ENCODE measurements at places on chromosomes 5 and 9.

DNA sequence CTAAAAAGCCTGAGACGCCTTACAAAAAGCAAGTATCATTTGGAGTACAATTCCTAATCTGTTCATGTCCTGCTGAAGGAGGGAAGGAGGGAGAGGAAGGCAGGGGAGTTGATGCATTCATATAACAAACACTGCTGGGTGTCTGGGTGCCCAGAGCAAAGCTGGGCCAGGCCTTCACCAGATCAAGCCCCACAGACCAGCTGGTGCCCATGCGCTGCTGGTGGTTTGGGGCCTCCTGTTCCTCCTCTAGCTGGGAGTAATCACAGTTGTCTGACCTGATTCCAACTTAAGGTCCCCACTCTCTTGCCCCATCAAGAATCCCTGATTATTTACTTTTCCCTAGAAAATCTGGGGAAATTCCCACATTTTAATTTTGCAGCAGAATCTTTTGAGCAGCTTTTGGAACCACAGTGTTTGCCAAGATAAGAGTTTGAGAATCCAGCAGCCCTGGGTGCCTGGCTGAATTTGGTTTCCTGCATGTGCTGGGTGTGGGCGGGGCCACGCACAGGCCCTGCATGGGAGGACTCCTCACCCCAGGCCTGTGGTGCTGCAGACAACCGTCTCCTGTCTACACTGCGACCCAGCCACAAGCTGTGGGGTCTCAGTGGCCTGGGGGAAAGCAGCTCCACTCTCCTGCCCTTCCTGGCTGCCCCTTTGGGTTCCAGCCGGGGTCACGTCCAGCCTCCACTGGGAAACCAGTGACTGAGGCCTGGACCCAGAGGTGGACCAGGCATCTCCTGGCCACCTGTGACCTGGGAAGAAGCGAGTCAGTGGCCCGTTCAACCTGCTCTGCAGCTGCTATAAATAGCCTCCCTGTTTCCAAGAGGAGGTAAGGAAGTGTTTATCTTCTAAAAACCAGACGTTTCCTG lies 47.5 kb downstream of the NEURL1B start:
- no peak for DNase-seq

- no peak for DNase-seq
Measured at GRCh38 chr9:121333950-121334773, 35.9 kb downstream of the STOM start.

DNA sequence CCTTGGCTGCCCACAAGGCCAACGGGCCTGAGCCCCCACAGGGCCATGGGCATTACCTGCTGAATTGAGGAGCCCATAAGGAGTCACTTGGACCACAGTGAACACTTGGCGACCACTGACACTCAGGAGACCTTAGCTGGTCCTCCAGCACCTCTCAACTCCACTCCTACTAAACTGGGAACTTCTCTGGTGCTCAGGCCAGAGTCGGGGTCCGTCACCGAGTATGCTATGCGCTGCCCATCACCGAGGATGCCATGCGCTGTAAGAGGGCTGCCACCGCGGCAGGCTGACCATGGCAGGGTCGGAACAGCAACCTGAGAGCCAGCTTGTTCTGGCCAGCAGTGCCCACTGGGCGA lies 600 bp upstream of the SQSTM1 start:
- DNase-seq = no peak

DNA sequence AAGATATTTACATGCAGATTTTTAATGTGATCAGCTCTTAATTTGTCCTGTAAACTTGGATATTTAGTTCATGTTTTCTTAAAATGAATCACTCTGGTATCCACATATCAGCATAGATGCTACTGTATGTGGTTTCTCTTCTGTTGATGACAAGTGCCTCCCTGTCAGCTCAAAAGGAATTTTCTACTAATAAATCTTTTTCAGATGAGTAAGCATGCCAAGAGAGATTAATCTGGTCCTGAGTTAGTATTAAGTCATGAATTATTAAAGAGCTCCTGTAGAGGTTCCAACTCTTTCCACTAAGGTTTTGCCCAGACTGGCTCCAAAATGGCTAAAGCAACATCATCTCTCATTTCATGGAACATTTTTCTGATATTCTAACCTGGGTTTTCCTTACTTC lies 129.2 kb downstream of the GOLPH3 start:
- no peak for DNase-seq

DNA sequence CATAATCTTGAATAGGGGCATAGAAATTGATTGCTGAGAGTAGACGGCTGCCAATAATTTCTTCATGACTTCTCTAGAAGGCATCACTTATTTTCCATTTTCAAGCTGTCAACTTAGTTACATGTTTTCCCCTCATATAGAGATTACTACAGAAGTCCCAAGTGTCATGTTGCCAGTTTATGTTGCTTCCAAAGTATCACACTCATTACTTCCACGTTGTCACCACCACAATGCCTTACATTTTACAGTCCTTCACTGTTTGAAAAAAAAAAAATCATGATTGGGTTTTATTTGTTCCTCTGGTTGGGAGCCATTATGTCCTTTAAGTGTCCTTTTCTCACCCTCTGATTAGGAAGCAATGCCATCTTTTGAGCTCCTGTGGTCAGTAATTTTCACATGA lies 2144.6 kb upstream of the ACO1 start:
- DNase-seq = no peak

- no peak for DNase-seq
Measured at GRCh38 chr5:133287500-133287899, 235.7 kb downstream of the HSPA4 start.

- DNase-seq = no peak
Measured at GRCh38 chr9:128385496-128386460, 14.6 kb downstream of the URM1 start.

DNA sequence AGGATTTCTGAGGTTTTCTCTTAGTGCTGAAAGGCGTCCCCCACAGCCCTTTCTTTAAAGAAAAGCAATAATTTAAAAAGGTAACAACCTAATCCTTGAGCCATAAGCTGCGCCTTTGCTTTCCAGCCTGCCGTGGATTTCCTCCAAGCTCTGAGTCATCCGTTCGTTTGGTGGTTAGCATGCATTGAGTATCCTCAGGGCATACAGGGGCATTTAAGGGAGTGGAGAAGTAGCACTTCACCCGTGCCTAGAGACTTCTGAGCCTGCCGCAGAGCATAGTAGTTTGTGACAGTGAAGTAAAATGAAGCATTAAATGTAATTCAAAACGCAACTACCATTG lies 892 bp upstream of the TNC start:
- DNase-seq = no peak

- no peak for DNase-seq
Measured at GRCh38 chr5:176722757-176723156, 75.5 kb downstream of the TSPAN17 start.

DNA sequence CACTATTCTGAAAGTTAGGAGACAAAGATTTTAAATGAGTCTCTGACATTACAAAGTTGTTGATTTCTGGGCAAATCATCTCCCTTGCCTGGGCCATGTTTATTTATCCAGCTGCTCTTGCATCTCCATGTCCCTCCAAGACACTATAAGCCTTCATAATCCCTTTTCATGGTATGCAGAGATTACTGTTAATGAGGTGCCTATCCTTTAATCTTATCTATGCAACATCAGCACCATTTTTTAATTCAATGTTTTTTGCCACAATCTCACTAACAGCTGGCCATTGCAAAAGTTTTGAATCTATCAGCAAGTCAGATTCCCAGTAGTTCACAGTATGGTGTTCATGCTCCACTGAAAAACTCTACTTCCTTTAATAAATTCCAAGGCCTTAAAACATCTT lies 108.5 kb upstream of the PTPRD start:
- DNase-seq = no peak

DNA sequence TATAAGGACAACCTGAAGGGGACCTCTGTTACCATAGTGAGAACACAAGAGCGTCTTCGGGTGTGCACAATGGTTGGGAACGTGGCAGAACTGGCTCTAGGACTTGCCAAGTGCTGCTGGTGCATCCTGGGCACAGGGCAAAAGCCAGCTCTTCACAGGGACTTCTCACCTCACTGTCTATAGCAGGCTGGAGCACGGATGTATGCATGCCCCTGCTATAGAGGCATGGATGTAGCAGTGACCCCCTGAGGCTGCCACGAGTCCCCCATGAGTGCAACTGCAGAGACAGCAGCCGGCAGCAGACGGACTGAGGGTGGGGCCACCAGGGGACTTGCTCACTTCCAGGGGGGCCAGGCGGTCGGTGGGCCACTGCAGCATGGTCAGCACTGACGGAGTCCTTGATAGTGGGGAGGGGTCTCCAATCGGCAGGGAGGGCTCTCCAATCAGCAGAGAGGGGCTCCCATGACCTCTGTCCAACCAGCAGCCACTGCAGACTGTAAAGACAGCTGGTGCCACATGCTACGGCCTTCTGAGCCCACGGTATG lies 64.9 kb downstream of the SEMA4D start:
- no peak for DNase-seq

- DNase-seq = peak; percentile 88
Measured at GRCh38 chr5:43484106-43484849, 613 bp upstream of the TMEM267 start.

All from memory B cell (primary cell).